ENCODE measurements at places on chromosomes 16 and 17.

GRCh38 chr17:16933317-16934132, 38.4 kb downstream of the TNFRSF13B start:
- no peak for DNase-seq

- peak; percentile 76 for DNase-seq
These were observed 20.1 kb downstream of the PLD6 start for GRCh38 chr17:17186051-17186450.

DNA sequence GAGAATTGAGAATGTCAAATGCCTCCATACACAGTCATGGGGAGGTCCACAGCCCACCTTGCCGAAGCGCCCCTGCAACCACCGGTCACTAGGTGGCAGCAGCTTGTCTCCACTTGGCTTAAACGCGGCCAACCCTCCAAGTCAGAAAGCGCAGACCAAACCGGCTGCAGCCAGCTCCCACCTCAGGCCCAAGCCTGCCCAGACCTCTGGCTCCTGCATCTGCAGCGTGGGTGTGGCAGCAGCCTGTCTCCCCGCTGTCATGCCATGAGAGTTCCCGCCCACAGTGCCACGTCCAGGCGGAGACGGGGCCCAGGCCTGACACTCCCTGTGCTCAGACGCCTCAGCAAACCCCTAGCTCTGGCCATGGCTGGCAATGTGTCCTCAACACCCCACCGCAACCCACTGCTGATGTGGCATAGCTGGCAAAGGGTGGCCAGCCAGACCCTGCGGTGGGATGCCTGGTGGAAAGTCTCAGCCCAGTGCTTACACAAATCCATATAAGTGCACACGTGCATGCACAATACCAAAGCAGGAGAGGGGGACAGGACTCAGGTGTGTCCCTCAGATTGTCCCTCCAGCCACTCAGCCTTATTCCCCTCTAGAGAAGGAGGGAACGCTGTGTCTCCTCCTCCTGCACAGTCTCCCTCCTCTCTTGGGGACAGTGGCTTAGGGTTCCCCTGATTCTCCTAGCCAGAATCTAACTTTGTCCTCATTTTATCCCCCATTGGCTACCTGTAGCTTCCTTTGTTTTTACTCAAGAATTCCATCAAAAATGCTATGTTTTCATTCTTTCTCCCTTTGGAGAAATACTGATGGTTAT, 10.9 kb downstream of the COPZ2 start:
- DNase-seq, result peak; percentile 86

DNA sequence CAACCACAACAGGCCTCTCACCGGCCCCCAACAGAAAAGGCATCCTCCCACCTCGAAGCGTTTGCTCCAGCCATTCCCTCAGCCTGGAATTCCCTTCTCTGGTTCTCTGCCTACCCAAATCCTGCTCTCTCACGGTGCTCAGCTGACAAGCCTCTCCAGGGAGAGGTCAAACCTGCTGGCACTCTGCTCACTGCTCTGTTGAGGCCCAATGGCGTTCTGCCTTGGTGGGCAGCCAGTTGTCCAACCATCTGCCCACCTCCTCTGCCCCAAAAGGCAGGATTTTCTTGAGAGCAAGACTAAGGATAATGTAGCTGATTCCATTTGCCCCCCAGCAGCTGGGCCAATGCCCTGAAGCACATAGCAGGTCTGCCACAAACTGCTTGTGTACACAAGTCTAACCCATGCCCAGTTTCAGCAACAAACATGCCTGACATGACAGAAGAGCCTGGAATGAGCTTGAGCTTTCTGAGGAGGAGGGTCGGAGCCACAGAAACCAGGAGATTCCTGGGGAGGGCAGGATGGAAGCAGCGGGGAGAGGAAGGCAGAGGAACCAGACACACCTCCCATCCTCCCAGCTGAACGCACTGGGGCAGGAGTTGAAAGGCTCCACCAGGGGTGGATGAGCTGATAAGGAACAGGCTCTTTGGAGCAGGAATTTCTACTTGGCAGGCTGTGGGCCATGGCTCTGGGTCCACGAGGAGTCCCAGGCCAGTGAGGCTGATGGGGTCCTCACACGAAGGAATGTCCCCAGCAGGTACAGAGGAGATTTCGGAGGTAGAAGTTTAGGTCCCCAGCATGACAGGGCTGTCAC, 23.9 kb downstream of the ARHGAP27 start:
- DNase-seq, result no peak

DNA sequence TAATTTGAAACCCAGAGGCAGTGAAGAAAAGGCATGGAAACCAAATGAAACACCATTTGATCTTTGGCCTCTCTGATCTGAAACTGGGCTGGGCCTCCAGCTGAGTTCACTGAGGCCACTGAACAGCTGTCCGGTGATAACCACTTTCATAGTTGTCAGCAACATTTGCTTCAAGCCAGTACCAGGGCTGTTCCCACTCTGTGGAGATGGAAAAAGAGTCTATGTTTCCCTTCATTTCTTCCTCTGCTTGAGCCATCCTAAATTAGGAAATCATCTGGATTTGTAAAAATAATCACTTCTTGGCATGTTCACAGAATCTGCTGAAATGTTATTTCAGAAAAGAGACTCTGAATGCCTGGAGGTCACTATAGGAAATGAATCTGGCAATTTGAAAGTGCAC, 119.3 kb downstream of the STX8 start:
- peak; percentile 34 for DNase-seq

GRCh38 chr16:71626858-71627213, 852 bp downstream of the MARVELD3 start:
- no peak for DNase-seq

DNA sequence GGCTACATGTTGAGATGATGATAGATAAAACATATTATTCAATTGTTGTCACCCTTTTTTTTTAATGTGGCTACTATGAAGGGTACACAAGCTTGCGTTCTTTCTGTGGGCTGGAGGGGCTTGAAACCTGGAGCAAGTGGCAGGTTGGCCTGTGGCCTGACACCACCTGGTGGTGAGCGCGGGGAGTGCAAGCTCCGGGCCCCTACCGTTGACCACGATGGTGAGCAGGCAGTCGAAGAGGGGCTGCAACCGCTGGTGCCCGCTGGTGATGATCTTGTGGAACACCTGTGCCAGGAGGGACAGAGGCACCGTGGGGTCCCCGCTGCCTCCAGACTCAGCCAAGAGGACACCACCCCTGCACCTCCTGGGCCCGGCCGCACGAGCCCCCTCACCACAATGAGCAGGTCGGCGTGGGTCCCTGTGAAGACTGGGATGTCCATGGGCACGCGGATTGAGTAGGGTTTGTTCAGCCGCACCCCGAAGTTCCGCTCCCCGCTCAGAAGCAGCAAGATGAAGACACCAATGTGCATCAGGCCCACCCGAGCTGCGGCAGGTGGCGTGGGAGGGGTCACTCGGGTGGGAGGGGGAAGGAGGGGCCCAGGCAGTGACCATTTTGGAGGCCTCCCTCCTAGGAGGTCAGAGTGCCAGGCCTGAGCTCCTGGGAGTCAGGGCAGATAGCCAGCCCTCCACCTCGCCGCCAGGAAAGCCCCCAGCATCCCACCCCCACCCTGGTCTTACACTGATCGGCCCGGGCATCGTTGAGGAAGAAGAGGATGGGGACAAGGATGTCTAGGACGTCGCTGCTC, 14.4 kb downstream of the HID1 start:
- DNase-seq, result peak; percentile 90

GRCh38 chr17:72439893-72440502, 319.2 kb downstream of the SOX9 start:
- DNase-seq, result no peak

- no peak for DNase-seq
These were observed 1.5 kb upstream of the ABCA6 start for GRCh38 chr17:69143151-69143550.

DNA sequence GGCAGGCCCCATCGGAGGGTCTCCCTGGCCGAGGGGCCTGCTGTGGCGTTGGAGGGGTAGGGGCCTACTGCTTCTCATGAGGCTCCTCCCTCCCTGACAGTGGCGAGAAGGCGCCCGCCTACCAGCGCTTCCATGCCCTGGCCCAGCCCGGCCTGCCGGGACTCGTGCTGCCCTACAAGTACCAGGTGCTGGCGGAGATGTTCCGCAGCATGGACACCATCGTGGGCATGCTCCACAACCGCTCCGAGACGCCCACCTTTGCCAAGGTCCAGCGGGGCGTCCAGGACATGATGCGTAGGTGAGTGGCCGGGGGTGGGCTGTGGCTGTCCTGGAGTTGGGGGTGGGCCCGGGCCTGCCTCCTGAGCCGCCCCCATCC, 1.7 kb downstream of the CDT1 start:
- DNase-seq, result no peak

GRCh38 chr17:69044371-69044770, 16.4 kb downstream of the ABCA9 start:
- no peak for DNase-seq

- no peak for DNase-seq
These were observed 67.0 kb upstream of the DNAH17 start for GRCh38 chr17:78644224-78644623.

- DNase-seq, result no peak
These were observed 71.3 kb downstream of the RTN4RL1 start for GRCh38 chr17:1953831-1954230.

- no peak for DNase-seq
These were observed 98.6 kb downstream of the WNT3 start for GRCh38 chr17:46719891-46720290.

- DNase-seq, result peak; percentile 42
These were observed 20.8 kb downstream of the DCUN1D3 start for GRCh38 chr16:20879175-20880040.

Data from GM13977 (cell line).